HL-60 (cell line): ENCODE measurements at places on chromosomes 13 and 19.

DNA sequence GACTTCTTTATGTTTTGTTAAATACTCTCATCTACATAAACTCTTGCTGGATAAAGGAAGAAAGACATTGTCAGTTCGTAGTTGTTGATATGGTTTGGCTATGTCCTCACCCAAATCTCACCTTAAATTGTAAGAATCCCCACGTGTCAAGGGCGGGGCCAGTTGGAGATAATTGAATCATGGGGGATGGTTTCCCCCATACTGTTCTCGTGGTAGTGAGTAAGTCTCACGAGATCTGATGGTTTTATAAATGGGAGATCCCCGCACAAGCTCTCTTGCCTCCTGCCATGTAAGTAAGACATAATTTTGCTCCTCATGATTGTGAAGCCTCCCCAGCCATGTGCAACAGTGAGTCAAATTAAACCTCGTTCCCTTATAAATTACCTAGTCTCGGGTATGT, 3.6 kb downstream of the ADGRE1 start:
- no peak for DNase-seq

DNA sequence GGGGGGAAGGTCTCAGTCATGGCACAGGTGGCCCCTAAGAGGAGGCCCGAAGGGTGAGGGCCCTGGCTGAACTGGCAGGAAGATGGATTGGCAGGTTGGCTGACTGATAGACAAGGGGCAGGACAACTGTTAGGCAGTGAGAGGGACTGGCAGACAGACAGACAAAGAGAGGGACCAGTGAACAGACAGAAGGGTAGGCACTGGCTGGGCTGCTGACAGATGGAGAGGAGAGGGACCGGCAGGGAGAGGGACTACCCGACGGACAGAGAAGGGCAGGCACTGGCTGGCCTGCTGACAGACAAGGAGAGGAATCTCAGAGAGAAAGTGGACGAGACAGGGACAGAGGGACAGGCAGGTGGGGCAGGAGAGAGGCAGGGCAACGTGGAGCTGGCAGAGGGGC, 31.8 kb upstream of the EHD2 start:
- DNase-seq = no peak

DNA sequence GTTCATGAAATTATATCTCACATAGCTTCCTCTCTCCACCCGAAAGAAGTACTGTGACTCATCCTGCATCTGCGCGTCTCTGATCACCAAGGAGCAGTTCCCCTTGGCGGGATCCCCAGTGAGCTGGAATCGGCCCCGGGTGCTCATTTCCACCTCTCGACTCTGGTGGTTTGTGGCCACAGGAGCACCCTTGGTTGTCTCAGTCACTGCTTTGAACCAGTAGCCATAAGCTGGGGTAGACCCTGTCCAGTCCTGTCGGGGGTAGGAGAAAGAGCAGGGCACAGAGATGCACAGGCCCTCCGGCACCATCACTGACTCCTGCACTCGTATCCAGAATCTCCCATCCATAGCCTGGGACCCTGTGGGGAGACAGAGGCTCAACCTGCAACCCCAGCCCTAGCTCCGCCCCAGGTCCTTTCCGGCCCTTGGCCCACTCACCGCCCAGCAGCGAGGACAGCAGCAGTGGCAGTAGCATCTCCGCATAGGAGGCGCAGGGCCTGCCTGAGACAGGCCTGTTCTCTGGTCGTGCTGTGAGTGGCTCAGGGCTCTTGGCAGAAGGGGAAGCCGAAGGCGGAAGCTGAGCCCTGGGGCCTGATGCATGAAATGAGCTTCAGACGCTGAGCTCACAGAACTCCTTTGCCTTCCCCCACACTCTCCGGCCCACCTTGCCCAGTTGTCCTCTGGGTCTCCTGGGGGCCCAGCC, at the start of gene SIGLEC10:
SIGLEC10 (minus strand) TSS at position 536 of the 703 bp plus-strand sequence; CDS start at position 475, 61 bp downstream.
- DNase-seq = peak; percentile 80

- DNase-seq = no peak
Measured at GRCh38 chr19:13849991-13850909, 26.7 kb upstream of the NANOS3 start.

- no peak for DNase-seq
Measured at GRCh38 chr19:42279155-42279901, 10.3 kb downstream of the CIC start.
